ENCODE measurements at places on chromosomes 3 and 15.

- DNase-seq, result no peak
These were observed 68.7 kb downstream of the CHRD start for GRCh38 chr3:184448321-184449160.

GRCh38 chr3:5437783-5438323 is 250.3 kb downstream of the EDEM1 start:
- DNase-seq, result no peak

GRCh38 chr3:141795276-141795675 is 32.1 kb downstream of the GRK7 start:
- DNase-seq, result no peak

GRCh38 chr15:67018441-67018840 is 47.0 kb upstream of the SMAD3 start:
- DNase-seq, result no peak

GRCh38 chr15:31294067-31294466 is 32.6 kb upstream of the KLF13 start:
- no peak for DNase-seq

DNA sequence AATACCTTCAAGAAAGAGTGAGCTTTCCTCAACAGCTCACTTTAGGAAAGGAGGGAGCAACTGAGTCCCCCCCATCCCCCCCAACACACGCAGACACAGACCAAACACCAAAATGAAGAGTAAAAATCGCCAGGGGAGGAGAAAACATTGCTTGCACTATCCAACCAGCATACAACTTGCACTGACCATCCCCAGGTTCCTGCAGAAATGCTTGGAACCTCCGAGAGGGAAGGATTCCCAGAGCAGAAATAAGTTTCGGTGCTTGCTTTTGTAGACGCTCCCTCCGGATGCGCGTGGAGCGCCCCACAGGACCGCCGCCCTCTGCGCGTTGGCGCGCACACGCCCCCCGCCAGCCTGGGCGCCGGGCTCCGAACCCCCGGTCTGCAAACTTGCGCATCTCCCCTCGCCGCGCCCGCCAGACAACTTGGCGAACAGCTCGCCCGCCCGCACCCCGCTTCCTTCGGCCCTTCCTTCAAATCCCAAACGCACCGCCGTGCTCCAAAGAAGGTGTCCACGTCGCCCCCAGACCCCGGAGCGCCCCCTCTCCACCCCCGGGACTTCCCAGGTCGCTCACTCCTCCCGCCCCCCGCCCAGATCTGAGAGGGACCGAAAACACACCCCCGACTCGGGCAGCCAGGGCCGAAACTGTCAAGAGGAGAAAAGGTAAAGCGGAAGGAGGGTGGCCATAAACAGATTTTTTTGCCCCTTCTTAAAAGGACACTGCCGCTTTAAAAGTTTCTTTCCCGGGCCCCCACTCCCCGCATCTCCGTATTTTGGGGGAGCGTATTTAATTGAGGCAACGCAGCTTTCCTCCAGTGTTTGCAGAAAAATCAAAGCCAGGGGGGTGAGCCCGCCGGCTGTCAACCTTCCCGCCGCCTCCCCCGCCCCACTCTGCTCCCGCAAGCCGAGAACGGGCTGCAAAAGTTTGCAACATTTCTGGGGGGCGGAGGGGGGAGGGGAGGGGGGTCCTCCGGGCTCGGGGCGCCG is 859 bp downstream of the RORA start:
- DNase-seq, result no peak

- DNase-seq, result no peak
These were observed 52.5 kb downstream of the CEMIP start for GRCh38 chr15:80831606-80832224.

- no peak for DNase-seq
These were observed 57.5 kb downstream of the TPRG1 start for GRCh38 chr3:189229196-189229828.

DNA sequence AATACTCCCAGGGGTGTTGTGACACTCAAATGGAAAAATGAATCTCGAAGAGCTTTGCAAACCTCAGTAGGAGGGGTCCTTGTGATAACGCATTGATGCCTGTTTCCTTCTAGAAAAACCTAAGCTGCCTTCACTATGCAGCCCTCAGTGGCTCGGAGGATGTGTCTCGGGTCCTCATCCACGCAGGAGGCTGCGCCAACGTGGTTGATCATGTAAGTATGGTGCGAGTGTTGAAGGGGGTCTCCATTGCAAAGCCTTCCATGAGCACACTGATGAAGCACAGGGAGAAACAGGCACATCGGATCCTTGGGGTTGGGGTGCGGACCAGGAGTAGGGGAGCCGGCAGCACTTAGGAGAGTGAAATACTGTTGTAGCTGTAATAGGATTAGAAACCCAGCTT is 22.3 kb downstream of the ANKDD1A start:
- no peak for DNase-seq

DNA sequence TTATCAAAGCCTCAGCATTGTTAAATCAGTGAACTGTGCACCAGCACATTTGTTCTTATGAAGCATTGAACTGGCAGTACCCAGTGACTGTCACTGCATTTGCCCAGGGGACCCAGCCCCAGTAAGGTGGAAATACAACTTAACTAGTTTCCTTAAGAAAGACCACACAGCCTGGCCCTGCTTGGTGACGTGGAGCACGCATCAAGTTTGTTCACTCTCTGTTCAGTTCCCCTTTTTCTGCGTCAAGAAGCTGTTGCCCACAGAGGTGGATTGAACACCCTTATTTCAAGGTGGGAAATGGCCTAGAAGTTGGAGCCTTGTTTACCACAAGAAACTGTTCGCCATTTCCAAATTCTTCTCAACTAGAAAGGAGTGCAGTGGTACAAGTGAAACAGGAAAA is 69.9 kb upstream of the AGBL1 start:
- no peak for DNase-seq

- peak; percentile 64 for DNase-seq
These were observed 74.0 kb downstream of the OXNAD1 start for GRCh38 chr3:16338999-16339398.

DNA sequence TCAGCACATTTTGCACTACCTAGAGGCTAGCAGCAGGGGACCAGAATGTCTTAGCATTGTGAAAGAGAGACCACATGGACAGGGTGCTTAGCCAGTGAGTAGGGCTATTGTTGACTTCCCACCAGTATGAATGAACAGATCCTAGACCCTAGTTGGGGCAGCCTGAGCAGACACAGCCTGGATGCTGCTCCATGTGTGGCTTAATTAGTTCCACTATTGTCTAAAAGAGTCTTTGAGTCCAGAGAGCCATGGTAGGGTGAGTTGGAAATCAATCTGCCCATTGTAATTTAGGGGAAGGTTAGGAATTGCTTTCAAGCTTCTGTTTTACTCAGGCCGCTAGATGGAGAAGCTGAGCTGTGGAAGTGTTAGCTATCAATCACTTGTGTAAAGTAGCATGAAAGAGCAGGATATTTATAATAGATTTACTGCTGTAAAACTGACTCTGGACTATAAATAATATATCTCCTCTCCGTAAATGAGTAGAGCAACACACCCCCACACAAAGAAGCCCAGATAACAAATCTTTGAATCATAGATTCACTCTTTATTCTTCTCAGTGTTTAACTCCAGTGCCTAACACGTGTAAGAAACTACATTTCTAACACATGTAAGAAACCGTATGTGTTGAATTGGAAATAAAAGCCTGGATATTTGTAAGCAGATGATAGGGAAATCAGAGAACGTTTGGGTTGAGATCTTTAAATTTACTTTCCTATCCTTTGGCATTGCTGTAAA is 4.1 kb upstream of the GCSAM start:
- DNase-seq, result peak; percentile 59

- DNase-seq, result no peak
These were observed 118.0 kb upstream of the MEF2A start for GRCh38 chr15:99447497-99448371.

DNA sequence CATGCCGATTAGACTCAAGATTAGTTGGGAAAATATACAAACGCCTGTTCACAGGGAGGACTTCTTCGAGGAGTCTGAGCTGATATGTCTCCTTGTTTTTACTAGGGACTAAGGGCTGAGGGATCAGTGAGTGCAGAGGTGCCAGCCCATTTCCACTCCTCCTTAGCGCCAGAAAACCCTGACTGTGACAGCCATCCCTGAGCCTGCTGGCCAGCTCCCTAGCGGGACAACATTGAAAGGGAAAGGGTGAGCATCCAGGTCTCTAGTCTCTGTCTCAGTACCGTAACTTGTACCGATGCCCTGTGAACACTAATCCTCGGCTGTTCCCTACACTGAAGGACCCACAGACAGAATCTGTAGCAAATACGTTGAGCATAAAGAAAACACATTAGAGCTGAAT is 243.4 kb downstream of the WNT5A start:
- DNase-seq, result no peak

DNA sequence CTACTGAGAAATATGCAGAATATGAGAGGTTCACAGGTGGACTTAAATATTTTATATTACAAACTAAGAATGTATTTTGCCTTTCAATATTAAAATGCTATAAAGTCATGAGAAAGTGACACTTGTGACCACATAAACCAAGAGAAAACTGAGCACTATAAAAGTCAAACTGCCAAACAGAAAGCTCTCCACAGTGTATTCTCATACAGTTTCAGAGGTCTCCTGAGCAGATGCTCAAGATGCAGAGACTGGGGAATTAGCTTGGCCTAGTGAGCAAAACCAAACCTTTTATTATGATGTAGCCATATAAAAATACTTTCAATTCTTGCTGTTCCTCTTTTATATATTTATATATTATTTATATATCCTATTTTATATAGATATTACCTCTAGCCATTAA is 227.8 kb downstream of the TBC1D5 start:
- DNase-seq, result no peak

- no peak for DNase-seq
These were observed 354.4 kb downstream of the NTRK3 start for GRCh38 chr15:87901926-87902690.

- DNase-seq, result no peak
These were observed 27.4 kb upstream of the GOLGA6C start for GRCh38 chr15:75230551-75231371.

GRCh38 chr3:74410276-74410941 is 204.1 kb downstream of the CNTN3 start:
- no peak for DNase-seq

GRCh38 chr3:17995769-17996168 is 253.3 kb upstream of the TBC1D5 start:
- no peak for DNase-seq

DNA sequence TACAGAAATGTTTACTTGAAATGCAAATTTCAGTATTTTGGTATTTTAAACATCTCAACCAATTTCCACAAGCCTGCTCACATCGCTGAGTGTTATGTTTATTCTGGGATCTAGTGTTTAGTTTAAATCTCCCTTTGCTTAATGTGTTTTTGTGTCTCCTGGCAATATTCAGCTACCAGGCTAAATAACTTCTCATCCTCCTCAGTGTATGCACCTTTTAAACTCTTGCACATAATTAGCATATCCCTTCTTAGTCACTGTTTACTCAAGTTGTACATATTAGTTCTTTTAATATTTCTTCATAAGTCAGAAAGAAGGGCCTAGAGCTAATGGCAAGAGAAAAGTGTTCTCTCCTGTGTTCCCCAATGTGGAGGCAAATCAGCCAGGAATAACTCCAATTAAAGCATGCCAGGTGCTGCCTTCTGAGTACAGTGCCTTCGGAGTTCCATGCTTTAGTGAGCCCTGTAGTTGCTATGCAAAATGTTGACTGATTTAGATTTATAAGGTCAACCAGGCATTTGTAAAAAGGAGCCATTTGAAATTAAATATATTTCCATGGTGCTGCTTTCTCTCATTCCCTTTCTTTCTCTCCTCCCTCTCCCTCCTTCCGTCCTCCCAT is 234.3 kb downstream of the GAP43 start:
- no peak for DNase-seq

GRCh38 chr3:58857402-58857801 is 190.8 kb upstream of the FAM3D start:
- no peak for DNase-seq

DNA sequence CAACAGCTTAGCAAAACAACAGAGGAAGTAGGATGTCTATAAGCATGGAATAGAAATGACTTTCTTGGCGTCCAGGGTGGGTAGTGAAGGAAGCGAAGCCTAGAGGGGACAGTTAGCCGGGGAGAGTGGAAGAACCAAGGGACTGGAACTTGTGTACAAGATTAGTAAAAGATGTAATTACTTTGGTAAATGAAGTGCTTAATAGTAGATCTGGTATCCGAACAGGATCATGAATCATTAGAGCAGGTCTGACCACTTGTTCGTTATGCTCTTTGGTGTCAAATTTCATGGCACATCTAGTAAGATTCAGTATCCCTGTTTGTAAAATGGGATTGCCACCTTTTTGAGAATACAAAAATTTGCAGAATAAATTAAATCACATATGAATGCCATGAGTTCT is 112.5 kb upstream of the MLF1 start:
- DNase-seq, result no peak
